ENCODE measurements at places on chromosomes 11 and 22.

GRCh38 chr11:63574856-63575602, 11.8 kb upstream of the PLAAT2 start:
- DNase-seq, result no peak

DNA sequence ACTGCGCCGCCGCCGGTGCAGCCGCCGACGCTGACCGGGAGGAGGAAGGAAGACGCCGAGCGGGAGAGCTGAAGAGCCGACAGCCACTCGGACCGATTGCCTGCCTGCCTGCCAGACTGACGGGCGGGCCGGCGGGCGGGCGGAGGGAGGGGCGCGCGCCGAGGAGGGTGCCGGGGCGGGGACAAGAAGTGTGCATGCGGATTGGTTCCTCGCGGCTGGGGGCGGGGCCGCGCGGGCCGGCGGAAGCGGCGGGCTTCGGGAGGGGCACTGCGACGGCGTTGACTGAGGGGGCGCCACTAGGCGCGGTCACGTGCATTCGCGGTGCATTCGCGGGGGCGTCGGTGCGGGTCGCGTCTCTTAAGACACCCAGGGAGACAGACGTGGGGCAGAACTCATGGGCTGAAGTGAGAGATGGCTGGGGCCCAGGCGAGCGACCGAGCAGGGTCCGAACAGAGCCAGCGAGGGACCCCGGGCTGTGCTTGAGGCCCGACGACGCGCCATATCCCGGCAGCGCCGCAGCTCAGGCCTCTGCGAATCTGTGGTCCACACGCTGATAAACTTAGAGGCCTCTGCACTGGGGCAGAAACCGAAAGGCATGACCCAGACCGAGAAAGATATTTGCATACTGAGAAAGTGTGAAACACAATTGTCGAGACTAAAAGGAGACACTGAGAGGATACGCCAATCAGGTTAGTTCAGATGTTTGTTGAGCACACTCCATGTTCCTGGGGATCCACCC, at the start of gene MAPK1:
TSS of gene MAPK1 (minus strand) at position 118 of the 739 bp plus-strand sequence. CDS start 205 bp downstream, outside the sequence.
- peak; percentile 94 for DNase-seq

GRCh38 chr11:60111793-60112192, 23.3 kb downstream of the MS4A2 start:
- DNase-seq, result no peak

- no peak for DNase-seq
These were observed 50.5 kb downstream of the RBX1 start for GRCh38 chr22:41001722-41002122.

DNA sequence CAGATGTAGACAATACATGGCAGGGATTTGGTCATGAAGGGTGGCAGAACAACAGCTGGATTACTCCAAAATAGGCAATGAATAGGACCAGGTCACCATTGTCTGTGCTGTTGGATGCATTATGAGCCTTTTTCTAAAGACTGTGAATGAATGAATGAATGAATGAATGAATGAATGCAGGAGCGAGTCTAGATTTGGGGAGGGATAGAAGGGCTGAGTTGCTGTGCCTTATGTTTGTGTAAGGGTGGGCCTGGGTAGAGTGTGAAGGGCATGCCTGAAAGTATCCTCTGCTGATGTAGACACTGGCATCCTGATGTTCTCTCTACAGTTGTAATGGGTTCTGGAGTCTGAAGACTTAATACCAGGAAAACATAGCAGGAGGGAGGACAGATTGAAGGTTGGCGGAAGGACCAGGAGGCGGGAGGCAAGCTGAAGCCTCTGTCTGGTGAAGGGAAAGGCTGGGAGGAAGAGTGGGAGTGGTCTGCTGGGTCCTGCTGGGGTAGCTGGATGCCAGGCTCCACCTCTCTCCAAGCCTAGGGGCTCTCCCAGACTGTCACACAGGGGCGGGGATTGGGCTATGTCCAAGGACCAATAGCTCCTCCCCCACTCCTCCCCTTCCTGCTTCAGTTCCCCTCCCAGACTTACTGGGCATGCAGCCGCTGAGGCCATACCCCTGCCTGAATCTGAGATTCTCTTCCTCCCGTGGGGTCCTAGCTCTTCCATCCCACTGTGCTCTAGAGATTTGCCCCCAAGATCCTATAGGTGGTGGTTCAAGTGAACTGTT, 4.8 kb downstream of the TRIM3 start:
- no peak for DNase-seq

DNA sequence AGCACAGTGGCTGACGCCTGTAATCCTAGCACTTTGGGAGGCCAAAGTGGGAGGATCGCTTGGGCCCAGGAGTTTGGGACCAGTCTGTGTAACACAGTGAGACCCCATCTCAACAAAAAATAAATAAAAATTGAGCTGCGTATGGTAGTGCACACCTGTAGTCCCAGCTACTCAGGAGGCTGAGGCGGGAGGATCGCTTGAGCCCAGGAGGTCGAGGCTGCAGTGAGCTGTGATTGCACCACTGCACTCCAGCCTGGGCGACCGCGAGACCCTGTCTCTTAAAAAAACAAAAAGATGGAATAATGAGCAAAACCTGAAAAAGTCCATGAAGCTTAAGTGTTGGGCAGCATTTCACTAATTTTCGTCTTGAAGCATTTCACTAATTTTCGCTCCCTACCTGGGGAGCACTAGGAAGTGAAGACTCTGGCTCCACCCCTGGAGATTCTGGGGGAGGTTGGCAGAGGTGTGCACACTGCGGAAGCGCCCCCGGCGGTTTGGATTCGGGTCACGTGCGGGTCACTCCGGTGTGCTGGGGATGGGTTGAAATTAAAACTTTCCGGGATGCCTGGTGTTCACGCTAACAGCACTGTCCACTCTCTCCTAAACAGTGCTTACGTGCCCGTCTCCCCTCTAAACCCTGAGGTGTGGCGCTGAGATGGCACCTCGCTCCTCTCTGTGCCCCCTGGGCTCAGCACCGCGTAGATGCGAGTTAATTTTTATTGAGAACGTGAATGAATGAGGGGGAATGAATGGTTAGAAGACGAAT, 906 bp upstream of the NAA40 start:
- DNase-seq, result no peak

DNA sequence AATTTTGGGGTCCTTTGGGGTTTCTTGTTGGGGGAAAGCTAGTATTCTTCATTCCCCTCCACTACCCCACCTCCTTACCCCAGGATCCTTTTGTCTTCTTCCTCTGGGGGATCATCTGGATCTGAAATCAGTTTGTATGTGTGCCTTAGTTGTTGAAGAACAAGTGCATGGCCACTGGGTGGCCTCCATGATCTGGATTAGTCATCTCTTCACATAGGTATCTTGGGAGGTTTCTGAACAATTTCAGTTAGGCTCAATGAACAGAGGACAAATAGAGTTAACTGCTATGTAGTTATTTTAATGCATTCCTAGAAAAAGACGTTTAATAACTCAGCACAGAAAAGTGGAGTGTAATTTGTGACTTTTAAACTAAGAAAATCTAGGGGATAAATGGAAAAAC, 7.1 kb upstream of the VWA5A start:
- no peak for DNase-seq

DNA sequence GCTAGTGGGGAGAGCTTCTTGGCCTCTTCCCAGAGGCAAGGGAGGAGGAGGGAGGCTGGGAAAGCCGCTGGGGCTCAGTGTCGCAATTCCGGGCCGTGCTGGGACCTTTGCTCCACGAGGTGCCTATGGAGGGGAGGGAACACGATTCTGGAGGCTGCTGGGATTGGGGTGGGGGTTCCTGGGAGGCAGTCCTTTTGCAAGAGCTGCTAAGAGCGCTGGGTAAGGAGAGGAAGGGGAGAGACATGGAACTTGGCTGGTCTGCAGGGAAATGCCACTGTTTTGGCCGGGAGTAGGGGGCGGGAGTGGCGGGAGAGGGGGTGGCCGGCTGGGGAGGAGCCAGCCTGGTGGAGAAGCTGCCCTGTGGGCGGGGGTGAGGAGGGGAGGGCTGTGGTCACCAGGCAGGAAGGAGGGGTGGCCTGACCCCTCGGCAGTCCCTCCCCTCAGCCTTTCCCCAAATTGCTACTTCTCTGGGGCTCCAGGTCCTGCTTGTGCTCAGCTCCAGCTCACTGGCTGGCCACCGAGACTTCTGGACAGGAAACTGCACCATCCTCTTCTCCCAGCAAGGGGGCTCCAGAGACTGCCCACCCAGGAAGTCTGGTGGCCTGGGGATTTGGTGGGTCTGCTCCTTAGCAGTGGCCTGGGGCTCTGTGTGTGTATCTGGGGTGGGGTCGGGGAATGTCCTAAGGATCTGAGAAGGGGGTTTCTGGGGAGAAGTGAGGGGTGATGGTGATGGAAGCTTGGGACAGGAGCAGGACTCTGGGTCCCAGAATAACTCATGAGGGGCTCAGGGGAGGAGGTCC, at the start of gene NR1H3:
TSS of gene NR1H3 (plus strand) at position 480 of the 800 bp plus-strand sequence. CDS start 1,221 bp downstream, outside the sequence.
- no peak for DNase-seq

DNA sequence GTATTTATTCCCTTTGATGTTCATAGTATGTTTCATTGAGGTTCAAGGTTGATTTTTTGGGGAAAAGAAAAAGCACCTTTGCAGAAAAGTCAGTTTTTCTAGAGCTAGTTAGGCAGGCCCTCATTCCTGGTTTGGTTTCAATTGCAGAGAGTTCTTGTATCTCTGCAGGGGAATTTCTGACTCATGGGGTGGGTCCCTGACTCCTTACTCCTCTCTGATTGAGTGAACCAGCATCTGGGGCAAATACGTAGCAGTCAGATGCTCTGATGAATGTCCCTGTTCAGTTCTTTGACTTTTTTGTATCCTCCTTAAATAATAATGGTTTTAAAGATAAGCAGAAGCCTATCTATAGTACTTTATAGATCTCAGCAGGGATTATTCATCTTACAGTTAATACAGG, 7.7 kb upstream of the NCR3LG1 start:
- no peak for DNase-seq

GRCh38 chr11:60830478-60831142, 11.3 kb upstream of the CCDC86 start:
- DNase-seq, result no peak

GRCh38 chr22:27990879-27991278, 71.8 kb upstream of the PITPNB start:
- no peak for DNase-seq

GRCh38 chr11:85737738-85738137, 51.7 kb upstream of the CCDC89 start:
- no peak for DNase-seq

GRCh38 chr11:72008728-72009127, 10.0 kb downstream of the IL18BP start:
- no peak for DNase-seq

GRCh38 chr11:26573896-26574295, 1.8 kb upstream of the MUC15 start:
- no peak for DNase-seq

GRCh38 chr11:30365793-30366517, 43.1 kb downstream of the ARL14EP start:
- DNase-seq, result no peak

DNA sequence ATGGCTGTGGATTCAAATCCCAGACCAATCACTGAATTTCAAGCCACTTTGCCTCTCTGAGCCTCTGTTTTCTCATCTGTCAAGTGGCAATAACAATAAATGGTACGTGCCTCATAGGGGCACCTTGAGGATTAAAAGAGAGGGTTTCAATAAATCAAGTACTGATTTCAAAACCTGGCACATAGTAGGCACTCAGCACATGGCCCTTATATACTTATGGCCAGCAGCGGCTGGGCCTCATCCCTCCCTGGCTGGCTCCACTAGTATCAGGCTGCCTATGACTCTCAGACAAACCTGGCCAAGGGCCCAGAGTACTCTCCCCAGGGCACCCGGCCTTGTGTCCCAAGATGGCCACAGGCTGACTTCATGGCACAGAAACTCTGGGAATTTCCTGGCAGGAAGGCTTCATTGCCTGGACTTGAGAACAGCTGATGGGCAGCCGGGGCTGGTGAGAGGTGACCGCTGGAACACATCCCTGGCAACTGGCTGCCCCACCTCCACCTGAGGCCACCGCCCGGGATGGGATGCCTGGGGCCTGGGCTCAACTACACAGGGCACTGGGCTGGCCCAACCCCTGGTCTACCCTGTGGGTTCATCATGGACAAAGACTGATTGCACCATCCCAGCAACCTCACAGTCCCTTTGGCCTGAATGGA, 3.4 kb downstream of the FADS3 start:
- no peak for DNase-seq

DNA sequence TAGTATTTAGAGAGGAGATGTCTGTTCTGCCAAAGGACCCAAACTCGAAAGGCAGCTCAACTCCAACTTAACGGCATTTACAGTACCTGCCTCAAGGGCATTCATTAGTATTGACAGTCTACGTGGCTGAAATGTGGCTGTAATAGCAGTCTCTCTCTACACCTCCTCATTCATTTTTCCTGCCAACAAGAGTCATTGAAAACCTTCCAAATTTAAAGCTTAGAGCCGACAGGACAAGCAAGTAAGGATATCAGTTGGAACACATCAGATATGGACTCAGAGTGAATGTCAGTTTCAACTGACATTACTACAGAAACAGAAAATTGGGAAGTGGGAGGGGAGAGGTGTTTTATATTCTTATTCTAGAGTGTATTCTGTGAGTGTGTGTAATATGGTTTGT, 253.1 kb downstream of the CADM1 start:
- no peak for DNase-seq

DNA sequence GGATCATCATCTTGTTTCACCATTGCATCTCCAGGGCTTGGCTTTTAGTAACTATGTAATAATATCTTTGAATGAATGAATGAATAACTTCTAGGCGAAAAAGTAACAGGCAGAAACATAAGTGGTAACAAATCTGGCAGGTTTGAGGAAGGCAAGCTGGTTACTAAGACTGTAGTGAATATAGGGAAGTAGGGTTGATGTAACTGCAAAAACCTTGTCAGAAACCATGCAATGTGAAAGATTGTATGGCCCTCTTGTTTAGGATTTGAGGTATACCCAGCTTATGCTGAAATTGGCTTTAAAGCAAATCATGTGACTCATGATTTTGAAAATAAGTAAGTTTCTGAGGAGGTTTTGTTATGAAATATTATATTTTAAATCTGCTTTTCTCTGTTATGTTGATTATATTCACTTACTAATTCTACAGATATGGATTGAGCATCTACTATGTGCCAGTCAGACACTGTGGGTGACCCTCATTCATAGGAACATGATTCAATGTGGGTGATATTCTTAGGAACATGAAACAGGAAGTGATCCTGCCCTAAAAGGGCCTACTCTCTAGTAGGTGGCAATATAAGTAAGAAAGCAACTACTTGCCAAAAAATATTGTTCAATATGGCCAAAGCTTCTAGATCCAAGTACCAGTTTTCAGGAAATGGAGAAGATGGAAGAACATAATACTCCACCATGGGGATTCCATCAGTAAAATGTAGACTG, 115.5 kb upstream of the CCDC90B start:
- no peak for DNase-seq

GRCh38 chr22:21981874-21982273, 713 bp downstream of the TOP3B start:
- DNase-seq, result no peak

GRCh38 chr11:95684701-95685100, 104.9 kb downstream of the FAM76B start:
- no peak for DNase-seq

- peak; percentile 71 for DNase-seq
These were observed 95.5 kb downstream of the SIK3 start for GRCh38 chr11:117002639-117003299.

- no peak for DNase-seq
These were observed 609.9 kb downstream of the BUD13 start for GRCh38 chr11:116162886-116163230.

DNA sequence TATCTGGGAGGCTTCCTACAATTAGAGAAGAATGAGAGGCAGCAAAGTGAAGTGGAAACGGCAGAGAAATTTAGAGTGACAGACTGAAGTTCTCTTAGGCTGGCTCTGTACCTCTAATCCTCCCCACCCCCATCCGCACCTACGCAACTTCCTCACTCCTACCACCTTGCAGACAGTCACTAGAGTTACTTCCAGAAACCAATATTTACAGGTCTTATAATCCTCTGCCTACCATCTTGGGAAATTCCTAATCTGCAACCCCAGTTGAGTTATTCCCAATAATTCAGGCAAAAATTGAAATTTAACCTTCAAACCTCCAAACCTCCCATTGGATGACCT, 71.7 kb downstream of the PAK1 start:
- no peak for DNase-seq

Measured in CD4-positive, alpha-beta T cell treated with Interleukin-2 at 100 ng/mL for 4 hours (primary cell).